ENCODE measurements at places on chromosomes 6 and 20.

GRCh38 chr6:84771125-84771755 lies 6.8 kb upstream of the TBX18 start:
- DNase-seq = no peak

DNA sequence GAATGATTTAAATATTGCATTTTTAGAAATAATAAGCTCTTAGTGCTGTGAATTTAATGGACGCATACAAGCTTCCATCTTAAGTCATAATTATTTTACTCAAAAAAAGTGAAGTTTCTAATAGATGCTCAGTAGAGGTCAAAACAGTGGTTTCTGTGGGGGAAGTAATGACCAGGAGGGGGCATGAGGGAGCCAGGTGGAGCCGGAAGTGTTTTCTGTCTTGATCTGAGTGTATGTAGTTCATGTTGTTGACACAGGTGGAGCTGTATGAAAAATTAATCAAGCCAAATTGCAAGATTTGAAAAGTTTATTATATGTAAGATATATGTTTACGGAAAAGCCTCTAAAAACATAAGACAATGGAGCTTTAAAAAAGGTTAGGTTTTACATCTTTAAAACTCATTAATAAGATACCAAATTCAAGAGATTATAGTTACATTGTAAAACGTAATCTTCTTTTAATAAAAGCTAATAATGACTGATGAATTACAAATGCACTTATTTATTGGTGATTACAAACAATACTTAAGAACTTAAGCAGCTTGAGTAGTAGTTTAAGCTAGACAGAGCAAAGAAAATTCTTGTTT lies 68.0 kb downstream of the PLAGL1 start:
- DNase-seq = peak; percentile 62

GRCh38 chr6:165458134-165458533 lies 148.7 kb upstream of the C6orf118 start:
- no peak for DNase-seq

DNA sequence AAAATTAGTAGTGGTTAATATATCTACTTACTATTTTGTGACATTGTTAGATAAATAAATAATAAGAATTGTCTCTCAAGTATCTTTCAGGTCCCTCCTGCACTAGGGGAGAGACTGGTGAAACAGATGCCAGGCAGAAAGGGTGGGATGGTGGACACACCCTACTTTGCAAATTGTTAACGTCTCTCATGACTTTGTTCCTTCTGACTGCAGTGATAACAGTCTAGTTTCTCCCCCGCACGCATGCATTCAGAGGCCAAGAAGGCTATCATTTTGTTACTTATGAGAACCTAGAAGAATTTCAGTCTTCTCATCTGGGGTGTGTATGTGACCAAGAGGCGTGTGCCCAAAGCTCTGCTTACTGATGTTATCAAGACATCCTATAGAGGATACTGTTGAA lies 152.3 kb downstream of the EDN1 start:
- DNase-seq = no peak

DNA sequence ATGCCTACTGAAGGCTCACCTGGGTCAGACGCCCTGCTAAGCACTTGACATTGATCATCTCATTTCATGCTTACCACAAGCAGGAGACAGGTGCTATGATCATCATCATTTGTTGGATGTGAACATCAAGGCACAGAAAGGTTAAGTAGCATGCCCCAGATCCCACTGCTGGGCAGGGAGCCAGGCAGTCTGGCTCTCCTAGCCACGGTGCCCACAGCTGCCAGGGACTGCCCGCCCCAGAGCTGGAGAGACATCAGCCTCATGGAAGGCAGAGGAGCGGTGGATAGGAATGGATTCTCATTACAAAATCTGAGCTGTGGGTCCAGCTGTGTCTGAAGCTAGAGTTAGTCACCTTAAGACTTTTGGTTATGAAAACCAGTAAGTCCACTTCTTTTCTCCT lies 3.6 kb downstream of the SULF2 start:
- DNase-seq = no peak

- peak; percentile 16 for DNase-seq
Measured at GRCh38 chr6:5537967-5538366, 276.7 kb downstream of the FARS2 start.

DNA sequence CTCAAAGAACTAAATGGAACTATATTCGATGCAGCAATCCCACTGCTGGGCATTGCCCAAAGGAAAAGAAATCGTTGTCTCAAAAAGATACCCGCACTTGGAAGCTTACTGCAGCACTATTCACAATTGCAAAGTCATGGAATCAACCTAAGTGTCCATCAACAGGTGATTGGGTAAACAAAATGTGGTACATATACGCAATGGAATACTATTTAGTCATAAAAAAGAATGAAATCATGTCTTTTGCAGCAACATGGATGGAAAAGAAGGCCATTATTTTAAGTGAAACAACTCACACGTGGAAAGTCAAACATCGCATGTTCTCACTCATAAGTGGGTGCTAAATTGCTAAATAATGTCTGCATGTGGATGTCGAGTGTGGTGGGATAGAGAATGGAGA lies 70.9 kb upstream of the MPC1 start:
- no peak for DNase-seq

GRCh38 chr20:11451793-11452291 lies 465.9 kb upstream of the BTBD3 start:
- DNase-seq = peak; percentile 16

- no peak for DNase-seq
Measured at GRCh38 chr20:11072982-11073381, 399.2 kb upstream of the JAG1 start.

DNA sequence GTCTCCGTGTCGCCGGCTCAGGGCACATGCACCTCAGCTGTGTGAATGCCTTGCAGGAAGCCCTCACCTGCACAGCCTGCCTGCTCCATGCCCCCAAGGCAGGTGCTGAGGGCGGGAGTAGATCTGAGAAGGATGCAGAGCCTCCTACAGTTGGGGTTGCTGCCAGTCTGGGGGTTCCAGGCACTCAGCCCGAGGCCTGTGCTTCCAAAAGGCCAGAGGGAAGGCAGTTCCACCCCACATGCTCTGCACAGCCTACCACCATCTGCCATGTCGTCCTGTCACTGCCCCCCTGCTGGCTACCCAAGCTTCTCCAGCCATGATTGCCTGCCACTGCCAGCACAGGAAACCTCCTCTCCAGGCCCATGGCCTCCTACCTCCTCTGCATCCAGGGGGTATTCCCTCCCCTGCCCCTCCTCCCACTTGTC lies 19.3 kb downstream of the ACSS1 start:
- no peak for DNase-seq

- DNase-seq = no peak
Measured at GRCh38 chr6:78020586-78020985, 367.7 kb downstream of the MEI4 start.

DNA sequence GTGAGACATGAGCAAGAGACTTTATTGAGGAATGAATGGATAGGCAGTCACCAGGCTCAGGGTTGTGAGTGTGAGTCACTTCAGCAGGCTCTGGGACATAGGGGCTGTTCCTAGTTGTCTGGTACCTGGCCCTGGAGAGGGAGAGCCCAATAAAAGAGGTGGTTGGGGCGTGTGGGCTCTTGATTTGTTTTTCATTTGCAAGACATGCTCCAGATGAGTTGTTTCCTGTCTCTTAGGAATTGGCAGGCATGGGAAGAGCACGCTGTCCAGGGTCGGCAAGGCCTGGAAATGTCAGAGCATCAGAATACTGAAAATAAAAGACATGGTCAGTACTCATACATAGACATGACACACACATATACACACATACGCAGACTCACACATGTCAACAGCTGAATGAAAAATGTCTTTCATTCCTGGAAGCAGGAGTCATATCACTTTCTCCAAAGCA lies 166.3 kb upstream of the SULF2 start:
- DNase-seq = peak; percentile 51

- DNase-seq = no peak
Measured at GRCh38 chr20:32626859-32627636, 41.9 kb upstream of the NOL4L start.

GRCh38 chr6:168153553-168153952 lies 74.5 kb upstream of the FRMD1 start:
- no peak for DNase-seq

- no peak for DNase-seq
Measured at GRCh38 chr6:81800666-81801065, 48.2 kb upstream of the TENT5A start.

DNA sequence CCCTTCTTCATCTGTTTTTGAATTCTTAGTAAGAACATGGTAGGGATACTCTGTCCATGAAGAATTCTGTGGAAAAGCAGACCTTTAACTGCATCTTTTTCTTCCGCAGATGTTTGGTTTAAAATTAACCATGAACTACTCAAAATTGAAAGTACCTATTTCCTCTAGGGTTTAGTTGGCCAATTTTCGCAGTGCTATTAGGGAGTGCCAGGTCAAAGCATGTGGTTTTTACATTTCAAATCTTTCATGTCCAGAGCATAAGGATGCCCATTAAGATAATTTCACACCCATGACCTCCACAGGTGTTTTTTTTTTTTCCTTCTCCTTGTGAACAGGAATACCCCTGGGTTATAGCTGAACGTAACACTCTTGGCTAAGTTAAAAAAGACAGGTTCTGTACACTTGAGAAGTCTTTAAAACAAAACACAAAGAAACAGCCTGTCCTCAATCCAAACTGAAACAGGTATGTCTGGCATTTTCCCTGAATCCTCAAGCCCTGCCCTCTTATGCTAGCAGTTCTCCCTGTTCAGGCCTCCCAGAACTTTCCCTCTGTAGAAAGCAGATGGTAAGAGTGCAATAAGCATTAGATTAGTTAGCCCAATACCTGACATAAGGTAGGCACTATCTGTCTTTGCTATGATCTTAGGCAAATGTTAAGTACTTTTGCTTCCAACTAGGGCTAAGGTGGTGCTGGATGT lies 67.1 kb downstream of the ELOVL5 start:
- DNase-seq = no peak
